ENCODE measurements at places on chromosomes 11 and 22.

DNA sequence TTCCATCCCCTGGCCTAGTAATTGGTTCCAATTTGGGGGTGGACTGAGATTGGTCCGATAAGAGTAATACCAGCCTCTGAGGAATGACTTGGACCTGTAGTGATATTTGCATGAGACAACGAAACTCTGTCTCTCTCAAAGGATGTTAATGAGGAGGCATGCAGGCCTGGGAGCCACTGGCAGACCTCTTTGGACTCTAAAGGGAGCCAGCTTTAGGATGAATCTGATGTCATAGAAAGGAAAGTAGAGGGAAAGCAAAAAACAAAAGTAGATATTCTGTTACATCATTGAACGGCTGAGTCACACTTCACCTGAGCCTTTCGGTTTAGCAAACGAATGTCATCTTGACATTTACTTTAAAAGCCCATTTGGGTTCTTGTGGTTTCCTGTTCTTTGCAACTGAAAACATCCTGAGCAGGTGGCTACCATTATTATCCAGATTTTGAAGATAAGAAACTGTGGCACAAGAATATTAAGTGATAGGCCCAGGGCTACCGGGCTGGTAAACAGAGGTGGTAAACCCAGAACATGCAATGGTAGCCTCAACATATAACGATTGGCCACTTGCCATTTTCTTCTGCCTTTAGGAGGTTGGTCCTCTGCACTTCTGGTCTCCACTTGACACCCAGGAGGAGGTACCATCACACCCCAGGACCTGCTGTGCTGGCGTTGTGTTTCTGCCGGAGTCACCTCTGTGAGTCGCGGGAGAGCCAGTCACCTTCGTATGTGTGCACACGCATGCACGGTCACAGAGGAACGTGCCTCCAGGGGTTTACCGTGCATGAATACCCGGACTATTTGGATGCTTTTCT lies 42.7 kb downstream of the RTL6 start:
- no peak for DNase-seq

DNA sequence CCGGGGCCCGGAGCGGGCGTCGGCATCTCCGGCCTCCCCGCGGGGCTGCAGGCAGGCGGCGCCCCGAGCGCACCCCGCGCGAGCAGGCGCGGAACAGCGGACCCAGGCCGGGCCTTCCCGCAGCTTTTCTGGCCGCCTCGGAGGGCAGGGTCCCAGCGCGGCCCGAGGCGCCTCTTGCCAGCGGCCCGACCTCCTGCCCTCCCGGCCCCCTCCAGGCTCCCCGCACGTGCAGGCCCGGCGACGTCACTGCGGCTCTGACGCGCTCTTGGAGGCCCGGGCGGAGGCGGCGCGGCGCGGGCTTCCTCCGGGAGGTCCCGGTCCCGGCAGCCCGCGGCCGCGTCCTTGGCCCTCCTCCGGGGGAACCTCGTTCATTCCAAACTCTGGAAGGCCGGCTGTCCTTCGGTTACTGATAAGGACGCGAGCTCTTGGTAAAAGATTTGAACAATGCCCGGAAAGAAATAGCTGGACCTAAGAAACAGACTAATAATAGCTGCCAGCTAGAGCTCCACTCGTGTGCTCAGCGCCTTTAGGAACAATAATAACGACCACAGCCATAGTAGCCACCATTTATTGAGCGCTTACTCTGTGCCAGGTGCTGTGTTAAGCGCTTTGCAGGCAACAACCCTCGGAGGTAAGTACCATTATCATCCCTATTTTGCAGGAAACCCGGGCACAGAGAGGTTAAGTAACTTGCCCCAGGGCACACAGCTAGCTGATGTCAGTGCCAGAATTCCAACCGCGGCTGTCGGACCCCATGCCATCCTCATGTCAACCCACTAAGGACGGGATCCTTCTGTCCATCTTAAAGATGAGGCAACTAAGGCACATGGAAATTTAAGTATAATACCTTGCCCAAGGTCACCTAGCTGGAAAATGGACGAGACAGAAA lies 39.1 kb upstream of the CREB3L1 start:
- peak; percentile 87 for DNase-seq

DNA sequence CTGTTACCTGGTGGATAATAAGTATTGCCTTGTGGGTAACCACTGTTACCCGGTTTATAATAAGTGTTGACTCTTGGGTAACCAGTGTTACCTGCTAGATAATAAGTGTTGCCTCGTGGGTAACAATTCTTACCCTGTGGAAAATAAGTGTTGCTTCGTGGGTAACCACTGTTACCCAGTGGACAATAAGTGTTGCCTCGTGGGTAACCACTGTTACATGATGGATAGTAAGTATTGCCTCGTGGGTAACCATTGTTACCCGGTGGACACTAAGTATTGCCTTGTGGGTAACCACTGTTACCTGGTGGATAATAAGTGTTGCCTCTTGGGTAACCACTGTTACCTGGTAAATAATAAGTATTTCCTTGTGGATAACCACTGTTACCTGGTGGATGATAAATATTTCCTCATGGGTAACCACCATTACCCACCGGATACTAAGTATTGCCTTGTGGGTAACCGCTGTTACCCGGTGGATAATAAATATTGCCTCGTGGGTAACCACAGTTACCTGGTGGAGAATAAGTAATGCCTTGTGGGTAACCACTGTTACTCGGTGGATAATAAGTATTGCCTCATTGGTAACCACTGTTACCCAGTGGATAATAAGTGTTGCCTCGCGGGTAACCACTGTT lies 8.7 kb upstream of the NXPE4 start:
- no peak for DNase-seq

GRCh38 chr11:115255006-115255762 lies 249.0 kb downstream of the CADM1 start:
- no peak for DNase-seq

DNA sequence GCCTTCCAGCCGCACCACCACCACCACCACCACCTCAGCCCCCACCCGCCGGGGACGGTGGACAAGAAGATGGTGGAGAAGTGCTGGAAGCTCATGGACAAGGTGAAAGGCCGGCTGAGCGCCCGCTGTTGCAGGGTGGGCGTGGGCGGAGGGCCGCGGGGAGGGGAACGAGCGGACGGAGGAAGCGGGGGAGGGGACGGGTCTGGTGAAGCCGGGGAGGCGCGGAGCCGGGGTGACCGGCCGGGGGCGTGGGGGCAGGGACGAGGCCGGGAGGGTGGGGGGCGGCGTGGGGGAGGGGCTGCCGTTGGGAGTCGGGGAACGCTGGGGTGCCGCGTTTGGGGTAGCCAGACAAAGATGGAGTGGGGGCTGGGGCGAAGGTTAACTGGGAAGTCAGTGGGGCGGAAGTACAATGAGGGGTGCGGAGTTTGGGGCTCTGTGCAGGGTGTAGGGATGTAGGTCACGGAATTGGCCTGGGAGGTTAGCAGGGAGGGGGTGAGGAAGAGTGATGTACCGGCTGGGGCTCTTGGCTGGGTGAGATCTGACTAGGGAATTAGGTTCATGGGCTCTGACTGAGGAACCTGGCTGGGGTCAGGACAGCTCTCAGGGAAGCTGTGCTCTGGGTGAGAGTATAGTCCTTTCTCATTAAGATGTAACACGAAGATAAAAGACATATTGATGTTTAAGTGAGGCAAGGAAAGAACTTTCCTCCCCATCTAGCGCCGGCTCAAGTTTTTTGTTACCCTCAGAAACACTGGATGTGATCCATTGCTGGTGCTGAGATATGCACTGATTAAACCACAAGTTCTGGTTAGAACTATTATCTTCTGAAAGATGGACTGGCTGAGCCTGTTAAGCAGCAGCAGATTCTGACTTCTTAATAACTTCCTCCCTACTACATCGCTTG lies 624 bp downstream of the CBL start:
- DNase-seq = peak; percentile 33

GRCh38 chr11:66849501-66850234 lies 6.4 kb downstream of the RCE1 start:
- no peak for DNase-seq

DNA sequence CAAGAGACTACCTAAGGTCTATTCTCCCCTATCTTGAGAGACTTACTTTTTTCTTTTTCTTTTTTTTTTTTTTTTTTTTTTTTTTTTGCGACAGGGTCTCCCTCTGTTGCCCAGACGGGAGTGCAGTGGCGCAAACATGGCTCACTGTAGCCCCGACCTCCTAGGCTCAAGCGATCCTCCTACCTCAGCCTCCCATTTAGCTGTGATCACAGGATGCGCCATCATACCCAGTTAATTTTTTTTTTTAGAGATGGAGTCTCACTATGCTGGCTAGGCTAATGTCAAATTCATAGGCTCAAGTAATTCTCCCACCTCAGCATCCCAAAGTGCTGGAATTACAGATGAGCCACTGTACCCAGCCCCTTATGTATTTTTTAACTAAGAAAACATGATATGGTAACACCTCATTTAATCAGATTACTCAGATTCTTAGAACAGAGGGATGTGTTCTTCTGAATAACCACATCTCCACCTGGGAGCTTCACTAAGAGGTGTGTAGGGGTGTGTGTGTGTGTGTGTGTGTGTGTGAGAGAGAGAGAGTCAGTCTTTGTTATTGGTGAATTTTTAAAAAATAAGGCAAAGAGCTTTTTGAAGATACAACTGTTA lies 102.9 kb downstream of the USP35 start:
- DNase-seq = no peak

DNA sequence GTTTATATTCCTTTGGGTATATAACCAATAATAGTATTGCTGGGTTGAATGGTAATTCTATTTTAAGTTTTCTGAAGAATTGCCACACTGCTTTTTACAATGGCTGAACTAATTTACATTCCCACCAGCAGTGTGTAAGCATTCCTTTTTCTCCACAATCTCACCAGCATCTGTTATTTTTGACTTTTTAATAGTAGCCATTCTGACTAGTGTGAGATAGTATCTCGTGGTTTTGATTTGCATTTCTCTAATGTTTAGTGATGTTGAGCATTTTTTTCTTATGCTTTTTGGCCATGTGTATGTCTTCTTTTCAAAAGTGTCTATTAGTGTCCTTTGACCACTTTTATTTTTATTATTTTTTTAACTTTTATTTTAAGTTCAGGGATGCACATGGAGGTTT lies 275.3 kb downstream of the METTL15 start:
- no peak for DNase-seq

DNA sequence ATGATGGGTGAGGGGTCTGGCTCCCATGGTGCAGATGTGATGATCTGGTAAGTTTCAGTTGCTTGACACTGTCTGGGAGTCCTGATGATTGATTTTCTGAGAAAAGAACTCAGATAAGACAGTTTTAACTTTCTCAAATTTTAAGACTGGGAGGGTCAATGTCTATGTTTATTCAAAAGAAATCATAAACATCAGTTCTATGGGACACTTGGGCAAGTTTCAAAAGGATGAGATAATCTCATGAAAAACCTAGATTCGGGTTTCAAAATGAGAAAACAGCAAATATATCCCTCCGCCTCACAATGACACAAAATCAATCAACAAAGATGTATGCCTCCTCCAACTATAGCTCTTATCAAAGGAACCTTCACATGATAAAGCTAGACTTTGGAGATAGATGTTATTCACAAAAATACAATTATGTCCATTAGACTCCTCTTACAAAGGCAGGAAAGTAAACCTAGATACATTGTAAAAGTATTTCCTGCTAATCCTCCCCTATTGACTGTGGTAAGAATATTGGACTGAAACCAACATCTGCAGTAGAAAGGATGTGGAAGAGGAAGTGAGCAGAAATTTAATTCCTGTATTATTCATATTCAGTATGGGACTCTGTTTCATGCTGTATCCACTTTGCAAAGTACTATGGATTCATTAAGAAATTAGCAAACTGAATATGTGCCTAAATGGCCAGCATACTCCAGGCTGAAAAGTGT lies 21.6 kb downstream of the SVIP start:
- DNase-seq = no peak

DNA sequence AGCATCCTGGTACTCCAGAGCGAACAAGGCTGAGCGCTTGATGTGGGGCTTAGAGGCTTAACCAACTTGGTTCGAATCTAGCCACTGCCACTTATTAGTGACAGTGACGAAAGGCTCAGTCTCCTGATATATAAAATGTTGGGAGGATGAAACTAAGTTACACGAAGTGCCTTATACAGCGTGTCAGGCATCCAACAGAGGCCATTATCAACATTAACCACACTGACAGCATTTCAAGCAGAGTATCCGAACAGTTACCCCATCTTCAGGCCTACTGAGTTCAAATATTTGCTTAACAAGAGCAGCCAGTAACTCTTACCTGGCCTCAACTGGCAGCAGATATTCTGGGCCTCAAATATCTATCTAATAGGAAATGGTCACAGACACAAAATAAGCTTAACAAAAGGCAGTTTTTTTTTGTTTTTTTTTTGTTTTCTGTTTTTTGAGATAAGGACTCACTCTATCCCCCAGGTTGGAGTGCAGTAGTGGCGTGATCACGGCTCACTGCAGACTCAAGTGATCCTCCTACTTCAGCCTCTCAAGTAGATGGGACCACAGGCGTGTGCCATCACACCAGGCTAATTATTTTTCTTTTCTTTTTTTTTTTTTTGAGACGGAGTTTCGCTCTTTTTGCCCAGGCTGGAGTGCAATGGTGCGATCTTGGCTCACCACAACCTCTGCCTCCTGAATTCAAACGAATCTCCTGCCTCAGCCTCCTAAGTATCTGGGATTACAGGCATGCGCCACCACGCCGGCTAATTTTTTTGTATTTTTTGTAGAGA lies 2.9 kb downstream of the SERPIND1 start:
- DNase-seq = peak; percentile 29

- no peak for DNase-seq
These were observed 12.1 kb downstream of the ELF5 start for GRCh38 chr11:34501500-34501899.

GRCh38 chr22:47166446-47167016 lies 404.1 kb downstream of the TBC1D22A start:
- no peak for DNase-seq

DNA sequence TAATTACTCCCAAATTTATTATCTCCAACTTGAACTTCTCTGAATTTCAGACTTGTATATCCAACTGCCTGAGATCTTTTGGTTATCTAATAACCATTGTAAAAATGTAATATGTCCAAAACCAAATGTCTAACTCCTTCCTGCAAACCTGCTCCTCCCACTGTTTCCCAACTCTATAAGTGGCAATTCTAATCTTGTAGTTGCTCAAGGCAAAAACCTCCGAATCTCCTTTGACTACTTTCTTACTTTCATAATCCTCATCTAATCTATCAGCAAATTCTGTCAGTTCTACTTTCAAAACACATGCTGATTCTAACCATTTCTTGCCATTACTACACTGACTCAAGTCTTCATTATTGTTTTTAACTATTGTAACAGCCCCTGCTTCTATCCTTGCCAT lies 55.7 kb downstream of the FAM168A start:
- DNase-seq = no peak

DNA sequence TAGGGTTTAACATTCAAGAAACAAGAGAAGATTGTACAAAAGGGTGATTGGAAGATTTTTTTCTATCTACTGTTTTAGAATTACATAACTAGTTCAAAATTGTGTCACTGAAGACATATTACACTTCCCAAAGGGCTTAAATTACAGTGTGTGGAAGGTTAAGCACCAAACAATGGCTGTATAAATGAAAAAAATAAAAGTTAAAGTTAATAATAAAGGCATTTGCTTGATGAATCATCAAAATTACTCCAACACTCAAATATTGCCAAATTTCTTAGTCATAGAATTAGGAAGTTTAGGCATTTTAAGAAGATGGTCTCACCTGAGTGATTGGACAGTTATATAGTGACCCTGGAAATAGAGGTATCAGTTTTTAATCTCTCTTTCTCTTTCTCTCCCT lies 227.6 kb upstream of the CARD18 start:
- DNase-seq = no peak
